ENCODE measurements at places on chromosomes 5 and 9.

DNA sequence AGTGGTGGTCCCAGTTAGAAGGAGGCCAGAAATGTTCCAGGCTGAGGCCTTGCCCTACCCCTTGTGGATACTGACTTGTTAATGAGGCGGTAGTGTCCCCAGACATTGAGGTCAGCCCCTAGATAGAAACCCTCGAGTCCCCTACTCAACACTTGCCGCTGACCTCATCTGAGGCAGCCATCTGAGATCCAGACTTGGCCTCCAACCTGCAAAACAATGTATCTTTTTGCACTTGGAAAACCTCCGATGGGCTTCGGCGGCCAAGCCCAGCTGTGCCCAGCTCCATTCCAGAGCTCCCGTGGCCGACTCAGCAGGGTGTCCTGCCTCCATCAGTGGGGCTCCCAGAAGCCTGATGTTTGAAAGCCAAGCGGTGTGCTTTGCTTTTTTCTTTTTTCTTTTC lies 122.1 kb downstream of the WNK2 start:
- no peak for DNase-seq

DNA sequence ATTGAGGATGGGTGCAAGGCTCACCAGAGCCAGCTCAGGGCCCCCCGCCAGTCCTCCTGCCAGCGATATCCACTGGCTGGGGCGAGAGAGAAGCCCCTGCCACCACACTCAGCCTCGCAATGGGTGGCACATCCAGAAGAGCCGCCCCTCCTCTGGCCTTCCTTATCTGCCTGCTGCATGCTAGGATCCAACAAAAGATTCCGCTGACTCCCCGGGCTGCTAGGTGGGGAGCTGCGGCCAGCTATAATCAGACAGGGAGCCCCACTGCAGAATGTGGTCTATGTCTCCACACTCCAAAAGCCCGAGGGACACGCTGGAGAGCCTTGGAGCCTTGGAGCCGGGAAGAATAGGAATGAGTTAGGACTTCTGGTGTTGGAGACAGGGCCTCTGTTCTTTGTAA lies 32.8 kb downstream of the COL23A1 start:
- no peak for DNase-seq

- no peak for DNase-seq
Observed at GRCh38 chr9:15300218-15300617, 6.8 kb downstream of the TTC39B start.

- no peak for DNase-seq
Observed at GRCh38 chr5:168752012-168752411, 172.8 kb upstream of the PANK3 start.

- peak; percentile 7 for DNase-seq
Observed at GRCh38 chr5:173204185-173204979, 30.6 kb downstream of the NKX2-5 start.

DNA sequence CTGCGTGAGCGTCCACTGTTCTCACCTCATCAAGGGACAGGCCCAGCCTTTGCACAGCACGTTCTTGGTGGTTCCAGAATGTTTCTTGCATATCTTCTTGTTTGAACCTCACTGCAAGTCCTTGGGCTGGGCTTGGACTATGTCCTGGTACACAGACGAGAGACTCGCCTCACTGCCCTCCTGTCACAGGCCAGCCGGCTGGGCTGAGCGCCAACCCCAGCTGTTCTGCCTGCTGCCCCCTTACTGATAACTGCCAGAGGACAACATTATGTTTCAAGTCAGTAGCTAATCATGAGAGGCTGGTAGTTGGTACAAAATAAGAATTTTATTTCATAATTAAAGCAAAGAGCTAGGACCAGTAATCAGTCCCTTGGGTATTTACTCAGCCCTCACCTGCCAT lies 52.8 kb upstream of the LRRTM2 start:
- no peak for DNase-seq

GRCh38 chr5:104755806-104756205 lies 1193.2 kb upstream of the NUDT12 start:
- DNase-seq, result no peak

DNA sequence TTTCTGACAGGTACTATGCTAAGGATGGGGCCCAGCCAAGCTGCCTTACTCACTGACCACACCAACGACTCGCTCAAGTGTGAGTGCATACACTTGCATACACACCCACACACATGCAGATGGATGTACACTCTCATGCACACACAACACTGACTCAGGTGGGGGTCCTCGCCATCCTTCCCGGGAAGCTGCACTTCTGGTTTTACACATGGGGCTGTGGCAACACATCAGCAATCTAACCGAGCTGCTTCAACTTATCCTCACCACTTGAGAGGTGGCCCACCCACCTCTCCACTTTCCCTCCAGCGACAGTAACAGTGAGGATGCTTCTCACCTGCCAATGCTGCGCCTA lies 67.2 kb upstream of the SLC25A51 start:
- DNase-seq, result no peak

GRCh38 chr5:59021837-59022514 lies 439.1 kb downstream of the RAB3C start:
- no peak for DNase-seq

DNA sequence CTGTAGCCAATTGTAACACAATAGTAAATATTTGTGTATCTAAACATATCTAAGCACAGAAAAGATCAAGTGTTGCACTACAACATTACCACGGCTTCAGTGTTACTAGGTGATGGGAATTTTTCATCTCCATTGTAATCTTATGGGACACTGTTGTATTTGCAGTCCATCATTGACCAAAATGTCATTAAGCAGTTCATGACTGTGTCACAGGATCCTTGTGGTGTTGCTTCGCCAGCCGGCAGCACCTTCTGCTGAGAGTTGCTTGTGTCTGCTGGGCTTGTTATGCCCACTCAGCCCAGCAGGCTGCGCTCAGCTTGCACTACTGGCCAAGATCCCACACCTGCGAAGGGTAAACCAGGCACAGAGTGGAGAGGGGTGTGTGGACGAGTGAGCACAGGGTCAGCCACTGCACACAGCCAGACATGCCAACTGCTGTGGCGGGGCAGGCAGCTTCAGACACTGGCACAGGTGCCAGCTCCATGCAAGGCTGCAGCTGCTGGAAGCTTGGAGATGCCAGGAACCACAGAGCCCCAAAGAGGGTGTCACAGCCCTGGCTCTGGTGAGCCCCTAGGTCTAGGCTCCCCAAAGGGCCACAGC lies 273.7 kb downstream of the CETN3 start:
- no peak for DNase-seq

All from fibroblast of skin of right quadriceps (primary cell).